Stimulated activated CD8-positive, alpha-beta memory T cell treated with anti-CD3 and anti-CD28 coated beads, Interleukin-4, amount 100 ng/mL, for 48 hours (primary cell): ENCODE measurements at places on chromosomes 7 and 10.

DNA sequence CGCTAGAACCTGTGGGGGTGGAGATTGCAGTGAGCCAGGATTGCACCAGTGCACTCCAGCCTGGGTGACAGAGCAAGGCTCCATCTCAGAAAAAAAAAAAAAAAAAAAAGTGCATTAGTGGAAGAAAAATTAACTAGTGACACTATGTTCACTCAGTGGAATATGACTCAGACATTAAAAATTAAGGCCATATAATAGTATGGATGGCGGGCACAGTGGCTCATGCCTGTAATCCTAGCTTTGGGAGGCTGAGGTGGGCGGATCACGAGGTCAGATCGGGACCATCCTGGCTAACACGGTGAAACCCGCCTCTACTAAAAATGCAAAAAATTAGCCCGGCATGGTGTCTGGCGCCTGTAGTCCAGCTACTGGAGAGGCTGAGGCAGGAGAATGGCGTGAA lies 3.4 kb downstream of the PHYH start:
- DNase-seq, result no peak

DNA sequence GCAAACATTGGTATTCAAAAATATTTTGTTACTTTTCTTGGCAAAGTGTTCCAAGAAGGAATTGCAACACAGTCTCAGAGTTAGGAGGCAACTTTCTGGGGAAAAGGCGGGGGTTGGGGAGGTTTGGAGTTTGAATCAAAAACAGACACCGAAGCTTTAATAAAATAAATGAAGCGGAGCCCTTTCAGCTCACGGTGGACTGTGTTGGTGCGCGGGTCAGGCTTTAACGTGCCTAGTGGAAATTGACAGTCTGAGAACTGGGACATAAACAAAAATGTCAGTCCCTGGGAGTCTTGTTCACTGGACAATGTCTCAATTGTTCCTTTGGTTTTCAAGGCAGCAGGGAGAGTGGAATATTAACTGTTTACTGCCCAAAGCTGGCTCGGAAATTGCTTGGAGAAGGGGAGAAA lies 109.3 kb downstream of the TCF7L2 start:
- no peak for DNase-seq

DNA sequence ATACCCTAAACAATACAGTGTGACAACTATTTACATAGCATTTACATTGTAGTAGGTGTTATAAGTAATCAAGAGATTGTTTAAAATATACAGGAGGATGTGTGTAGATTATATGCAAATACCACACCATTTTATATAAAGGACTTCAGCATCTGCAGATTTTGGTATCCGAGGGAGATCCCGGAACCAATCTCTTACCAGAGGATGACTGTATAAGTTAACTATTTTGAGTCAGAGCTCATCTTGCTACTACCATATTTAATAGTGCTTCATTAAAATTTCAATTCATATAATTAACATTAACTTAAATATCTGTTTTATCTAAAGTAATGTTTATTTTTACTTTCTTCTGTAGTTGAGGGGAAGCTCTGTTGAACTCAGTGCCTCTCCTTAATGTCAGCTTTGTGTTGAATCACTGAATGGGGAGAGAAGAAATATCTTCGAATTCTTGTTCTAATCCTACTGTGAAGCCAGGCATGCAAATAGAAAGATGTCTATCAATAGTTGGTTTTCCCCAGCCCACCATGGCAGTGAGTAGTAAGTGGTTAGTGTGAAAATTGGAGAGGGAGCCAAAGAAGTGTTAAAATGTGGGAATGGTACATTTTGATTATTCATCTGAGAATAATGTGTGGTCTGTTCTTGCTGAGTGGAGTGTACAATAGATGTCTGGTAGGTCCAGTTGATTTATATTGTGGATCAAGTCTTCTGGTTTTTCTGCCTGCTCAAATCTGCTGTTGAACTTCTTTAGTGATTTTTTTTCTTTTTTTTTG lies 90.1 kb upstream of the CYP26C1 start:
- DNase-seq, result no peak

GRCh38 chr7:87877366-87878040 lies 1.2 kb downstream of the DBF4 start:
- DNase-seq, result no peak

- DNase-seq, result no peak
These were observed 32.4 kb downstream of the BTBD16 start for GRCh38 chr10:122303271-122304053.

GRCh38 chr10:125115409-125115808 lies 45.0 kb downstream of the CTBP2 start:
- no peak for DNase-seq

GRCh38 chr10:59945590-59945989 lies 39.2 kb upstream of the CCDC6 start:
- no peak for DNase-seq

GRCh38 chr7:101399759-101400158 lies 37.1 kb downstream of the COL26A1 start:
- DNase-seq, result no peak

DNA sequence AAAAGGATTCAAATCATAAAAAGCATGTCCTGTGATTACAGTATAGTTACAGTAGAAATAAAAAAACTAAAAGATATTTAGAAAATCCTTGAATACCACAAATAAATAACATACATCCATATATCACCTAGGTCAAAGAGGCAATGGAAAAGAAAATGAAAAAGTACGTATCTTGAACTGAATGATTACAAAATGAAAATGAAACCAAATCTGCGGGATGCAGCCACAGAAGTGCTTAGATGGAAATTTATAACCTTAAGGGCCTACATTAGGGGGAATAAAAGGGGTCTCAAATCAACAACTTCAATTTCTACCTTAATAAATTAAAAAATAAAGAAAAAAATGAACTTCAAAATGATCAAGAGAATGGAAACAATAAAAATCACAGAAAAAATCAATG lies 879.0 kb upstream of the CELF2 start:
- no peak for DNase-seq

- DNase-seq, result no peak
These were observed 57.1 kb downstream of the STK17A start for GRCh38 chr7:43639858-43640491.

DNA sequence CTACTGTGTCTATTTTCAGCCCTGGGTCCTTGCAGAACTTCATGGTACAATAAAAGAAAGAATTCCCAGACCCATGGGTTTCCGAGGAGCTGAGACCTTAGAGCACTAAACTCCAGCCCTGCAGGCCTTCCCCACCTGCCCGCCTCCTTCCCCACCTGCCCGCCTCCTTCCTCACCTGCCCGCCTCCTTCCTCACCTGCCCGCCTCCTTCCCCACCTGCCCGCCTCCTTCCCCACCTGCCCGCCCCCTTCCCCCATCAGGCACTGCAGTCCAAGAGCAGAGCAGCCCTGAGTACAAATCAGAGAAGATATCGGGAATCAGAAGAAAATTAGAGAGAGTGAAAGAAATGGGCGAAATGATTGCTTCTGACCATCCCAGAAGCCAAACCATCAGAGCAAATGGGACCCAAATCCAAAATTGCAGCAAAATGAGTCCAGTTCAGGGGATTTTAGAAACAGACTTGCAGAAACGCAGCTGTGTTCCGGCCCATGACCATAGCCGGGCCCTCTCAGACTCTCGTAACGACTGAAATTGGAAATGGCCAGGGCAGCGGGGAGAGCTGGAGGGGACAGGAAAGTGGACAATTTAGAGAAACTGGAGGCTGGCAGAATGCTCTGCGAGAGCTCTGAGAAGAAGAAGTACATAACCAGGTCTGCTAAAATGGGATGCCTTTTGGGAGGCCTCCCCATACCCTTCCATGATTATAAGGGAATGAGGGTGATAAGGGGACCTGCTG lies 568.4 kb downstream of the TCERG1L start:
- no peak for DNase-seq

DNA sequence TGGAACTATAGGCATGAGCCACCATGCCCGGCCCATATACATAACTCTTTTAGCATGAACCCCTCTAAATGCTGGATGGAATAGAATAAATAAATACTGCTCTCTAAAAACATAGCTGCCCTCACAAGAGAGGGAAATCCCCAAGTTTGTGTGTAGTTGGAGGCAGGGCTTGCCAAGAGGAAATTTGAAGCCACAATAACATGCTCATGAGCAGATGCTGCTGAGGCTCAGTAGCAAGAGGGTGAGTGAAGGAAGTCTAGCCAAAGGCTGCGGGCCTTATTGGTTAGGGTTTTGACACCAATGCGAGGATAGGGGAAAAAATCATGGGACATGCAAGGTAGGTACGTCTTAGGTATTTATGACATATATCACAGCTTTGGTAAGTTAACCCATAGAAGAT lies 17.3 kb downstream of the TPK1 start:
- peak; percentile 39 for DNase-seq

- DNase-seq, result no peak
These were observed 201.8 kb downstream of the LHFPL3 start for GRCh38 chr7:104530251-104530650.

DNA sequence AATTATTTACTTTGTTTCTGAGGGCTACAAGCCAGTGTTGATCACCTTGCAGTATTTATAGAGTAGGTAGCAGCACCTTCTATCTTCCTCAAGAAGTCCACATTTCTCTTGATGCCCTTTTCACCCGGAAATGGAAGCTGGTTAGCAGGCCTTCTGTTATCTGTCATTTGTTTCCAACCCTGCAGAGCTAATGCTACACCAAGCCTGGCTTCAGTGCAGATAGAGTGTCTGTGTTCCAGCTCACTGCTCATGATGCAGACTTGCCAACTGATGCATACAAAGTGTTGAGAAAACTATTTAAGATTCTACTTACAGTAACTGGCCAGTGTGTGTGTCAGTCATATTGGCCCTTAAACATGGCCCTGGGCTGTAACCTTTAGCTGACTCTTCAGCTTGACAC lies 301.0 kb downstream of the LHFPL3 start:
- no peak for DNase-seq

DNA sequence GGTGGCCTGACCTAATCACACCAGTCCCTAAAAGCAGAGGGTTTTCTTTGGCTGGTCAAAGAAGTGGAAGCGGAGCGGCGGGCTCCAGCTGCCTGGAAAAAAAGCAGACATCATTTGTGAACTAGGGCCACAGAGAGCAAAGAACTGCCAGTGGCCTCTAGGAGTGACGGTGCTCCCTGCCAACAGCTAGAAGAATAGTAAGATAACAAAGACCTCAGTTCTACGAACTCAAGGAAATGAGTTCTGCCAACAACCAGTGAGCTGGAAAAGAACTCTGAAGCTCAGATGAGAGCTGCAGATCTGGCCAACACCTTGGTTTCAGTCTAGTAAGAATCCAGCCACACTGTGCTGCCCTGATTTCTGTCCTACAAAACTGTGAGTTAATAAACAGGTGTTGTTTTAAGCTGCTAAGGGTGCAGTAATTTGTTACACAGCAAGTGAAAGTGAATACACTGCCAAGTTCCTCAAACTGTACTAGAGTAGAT lies 178.0 kb downstream of the SRPK2 start:
- no peak for DNase-seq

GRCh38 chr10:128723631-128724205 lies 597.5 kb upstream of the MKI67 start:
- no peak for DNase-seq

DNA sequence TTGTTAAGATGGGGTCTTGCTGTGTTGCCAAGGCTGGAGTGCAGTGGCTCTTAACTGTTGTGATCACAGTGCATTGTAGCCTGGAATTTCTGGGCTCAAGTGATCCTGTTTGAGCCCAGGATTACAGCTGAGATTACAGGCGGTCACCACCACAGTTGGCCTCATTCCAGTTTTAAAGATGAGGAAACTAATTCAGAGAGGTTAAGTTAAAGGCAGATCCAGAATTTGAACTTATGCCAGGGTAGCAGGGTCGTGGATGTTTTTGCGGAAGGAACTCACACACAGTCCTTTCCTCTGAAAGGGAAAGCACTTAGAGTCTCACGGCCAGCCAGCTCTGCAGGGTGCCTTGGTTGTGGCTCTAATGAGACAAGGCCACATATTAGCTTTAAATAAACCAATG lies 84.7 kb downstream of the MMRN2 start:
- no peak for DNase-seq
